AG04449 (cell line): ENCODE measurements at places on chromosomes 5 and 9.
A peak's percentile ranks its signal among the peaks of the same experiment; 100 is the strongest.

DNA sequence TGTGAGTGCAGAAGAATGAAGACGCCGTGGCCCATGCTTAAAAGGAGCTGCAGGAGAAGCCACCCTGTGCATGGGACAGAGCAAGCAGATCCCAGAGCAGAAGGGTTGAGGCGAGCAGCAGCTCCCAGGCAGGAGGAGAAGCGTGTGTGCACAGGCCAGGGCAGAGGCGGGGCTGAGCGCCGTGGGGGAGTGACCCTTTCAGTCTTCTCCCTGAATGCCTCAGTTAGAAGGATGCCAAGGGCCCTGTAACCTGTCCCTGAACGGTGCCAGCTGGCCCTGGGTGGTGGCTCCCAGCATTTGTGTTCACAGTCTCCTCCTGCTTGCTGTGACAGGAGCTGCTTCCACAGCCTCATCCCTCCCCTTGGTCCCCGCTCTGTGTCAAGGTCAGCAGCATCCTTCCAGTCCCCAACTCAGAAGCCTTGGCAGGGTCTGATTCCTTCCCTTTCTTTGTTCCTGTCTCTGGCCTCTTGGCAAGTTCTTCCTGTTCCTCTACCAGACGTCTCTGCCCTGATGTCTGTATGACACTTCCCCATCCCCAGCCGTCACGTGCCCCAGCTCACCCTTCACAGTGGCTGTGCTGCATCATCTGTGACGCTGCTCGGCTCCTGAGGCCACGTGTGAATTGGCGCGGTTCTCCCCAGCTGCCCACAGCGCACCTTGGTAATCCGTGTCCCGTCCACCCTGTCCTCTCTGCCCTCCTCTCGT is 5.2 kb downstream of the EXOC3 start:
- DNase-seq = no peak

GRCh38 chr5:4156889-4157288 is 561.3 kb downstream of the IRX1 start:
- DNase-seq = no peak

DNA sequence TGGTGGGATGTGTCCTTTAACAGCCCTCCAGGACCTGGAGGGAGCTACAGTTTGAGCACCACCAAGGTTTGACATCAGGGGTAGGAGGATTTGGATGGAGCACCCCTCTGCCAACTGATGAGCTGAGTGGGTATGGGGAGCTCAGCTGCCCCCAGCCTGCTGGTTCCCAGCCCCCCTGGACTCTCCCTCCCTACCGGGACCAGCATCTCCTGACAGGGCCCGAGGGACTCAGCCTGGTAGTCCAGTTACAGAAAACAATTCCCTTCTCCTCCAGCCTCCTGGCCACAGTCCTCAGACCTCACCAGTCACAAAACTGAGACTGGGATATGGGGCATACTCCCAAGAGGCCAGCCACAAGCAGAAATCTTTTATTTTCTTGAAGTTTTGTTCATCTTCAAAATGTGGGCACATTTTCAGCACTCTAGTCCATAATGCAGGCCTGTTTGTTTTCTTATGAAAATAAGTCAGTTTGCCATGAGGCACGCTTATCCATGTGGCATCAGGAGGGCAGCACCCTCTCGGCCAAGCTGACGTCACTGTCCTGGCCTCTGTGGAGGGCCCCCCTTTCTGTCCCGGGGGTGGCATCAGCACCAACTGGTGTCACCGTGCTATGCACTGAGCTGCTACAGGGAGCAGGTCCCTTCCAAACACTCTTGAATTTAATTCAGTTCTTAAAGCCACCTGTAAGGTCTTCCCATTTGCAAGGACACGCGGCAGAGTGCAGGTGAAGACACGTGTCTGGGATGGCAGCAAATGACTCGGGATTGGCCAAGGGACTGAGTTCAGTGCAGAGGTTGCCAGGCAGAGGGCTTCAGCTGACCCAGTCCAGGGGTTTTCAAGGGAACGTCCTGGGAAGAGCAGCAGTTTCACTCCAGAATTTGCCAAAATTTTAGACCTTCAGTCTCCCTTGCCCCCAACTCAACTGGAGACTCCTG is 187.6 kb downstream of the GADD45G start:
- DNase-seq = no peak

DNA sequence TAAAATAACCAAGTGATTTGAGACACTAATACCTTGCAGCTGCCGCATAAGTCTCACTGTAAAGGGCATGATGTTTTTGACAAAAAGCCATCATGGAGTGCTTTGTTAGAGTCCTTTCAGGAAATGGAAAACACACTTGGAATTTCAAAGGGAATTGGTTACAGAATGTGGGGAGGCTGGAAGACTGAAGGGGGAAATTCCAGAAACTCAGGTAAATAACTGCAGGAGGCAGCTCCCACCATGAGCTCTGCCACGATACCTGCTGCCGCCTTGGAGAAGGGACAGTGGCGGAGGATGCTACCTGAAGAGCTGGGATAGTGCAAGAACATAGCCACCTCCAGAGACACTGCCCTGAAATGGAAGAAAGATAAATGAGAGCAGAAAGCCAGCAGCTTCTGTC is 66.9 kb downstream of the PRKACG start:
- DNase-seq = no peak

DNA sequence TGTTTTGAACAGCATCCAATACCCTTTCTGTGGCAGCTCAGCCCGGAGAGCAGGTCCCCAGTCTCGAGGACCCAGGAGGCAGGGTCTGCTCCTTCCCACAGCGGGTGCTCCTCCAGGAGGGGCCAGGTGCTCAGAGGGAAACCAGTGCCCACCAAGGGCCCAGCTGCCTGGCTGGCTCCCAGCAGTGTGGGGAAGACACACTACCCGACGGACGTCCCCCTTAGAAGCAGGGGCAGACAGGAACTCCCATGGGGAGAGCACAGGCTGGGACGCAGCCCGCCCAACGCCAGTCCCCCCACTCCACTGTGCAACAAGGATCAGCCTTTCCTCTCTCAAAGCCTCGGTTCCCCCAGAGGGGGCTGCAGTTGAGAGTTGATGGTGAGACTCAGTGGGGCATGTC is 57.6 kb downstream of the ADAMTS2 start:
- no peak for DNase-seq

- DNase-seq = no peak
These were observed 10.2 kb upstream of the SEC16A start for GRCh38 chr9:136492978-136493522.

GRCh38 chr5:111580956-111581355 is 68.6 kb upstream of the STARD4 start:
- DNase-seq = no peak

GRCh38 chr5:96716007-96716406 is 53.8 kb downstream of the CAST start:
- no peak for DNase-seq

GRCh38 chr9:7871977-7872730 is 72.6 kb upstream of the DMAC1 start:
- DNase-seq = no peak

GRCh38 chr9:131274674-131275331 is 1.5 kb downstream of the FAM78A start:
- no peak for DNase-seq

DNA sequence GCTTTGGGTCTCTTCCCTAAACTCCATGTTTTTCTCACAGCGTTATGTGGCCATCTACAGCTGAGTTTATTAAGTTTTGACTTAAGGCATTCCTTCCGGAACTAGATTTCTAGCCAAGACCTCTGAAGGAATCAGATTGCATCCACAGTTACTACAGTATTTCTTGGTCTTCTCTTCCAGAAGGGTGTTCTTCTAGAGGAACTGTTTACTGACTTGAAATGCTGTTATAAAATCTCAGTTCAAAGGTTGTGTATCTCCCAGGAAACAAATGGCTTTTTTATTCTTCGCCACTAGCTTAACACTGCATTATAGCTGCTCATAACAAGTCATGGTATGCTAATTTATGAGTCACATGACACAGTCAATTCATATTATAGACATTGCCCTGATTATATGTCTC is 55.3 kb upstream of the RAD23B start:
- DNase-seq = no peak

DNA sequence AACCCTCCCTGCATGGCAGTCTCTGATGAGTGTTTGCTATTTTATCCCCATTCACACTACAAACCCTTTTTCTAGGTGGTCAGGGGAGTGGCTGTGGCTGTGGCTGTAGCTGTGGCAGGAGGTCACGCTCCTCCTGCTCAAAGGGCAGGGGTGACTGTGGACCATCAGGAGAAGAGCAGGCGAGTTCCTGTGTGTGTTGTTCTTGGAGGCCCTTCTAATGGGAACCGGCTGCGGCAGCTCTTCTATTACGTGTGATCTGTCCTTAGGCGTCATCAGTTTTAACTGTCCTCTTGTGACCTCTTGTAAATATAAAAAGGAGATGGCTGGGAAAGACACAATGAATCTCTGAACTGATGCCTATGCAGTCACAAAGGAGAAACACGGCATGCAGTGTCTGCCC is 65.1 kb downstream of the ANKH start:
- DNase-seq = peak; percentile 72

- DNase-seq = no peak
These were observed 67.1 kb upstream of the PLPP6 start for GRCh38 chr9:4594994-4595393.

GRCh38 chr9:37508135-37508833 is 22.5 kb downstream of the POLR1E start:
- DNase-seq = no peak

DNA sequence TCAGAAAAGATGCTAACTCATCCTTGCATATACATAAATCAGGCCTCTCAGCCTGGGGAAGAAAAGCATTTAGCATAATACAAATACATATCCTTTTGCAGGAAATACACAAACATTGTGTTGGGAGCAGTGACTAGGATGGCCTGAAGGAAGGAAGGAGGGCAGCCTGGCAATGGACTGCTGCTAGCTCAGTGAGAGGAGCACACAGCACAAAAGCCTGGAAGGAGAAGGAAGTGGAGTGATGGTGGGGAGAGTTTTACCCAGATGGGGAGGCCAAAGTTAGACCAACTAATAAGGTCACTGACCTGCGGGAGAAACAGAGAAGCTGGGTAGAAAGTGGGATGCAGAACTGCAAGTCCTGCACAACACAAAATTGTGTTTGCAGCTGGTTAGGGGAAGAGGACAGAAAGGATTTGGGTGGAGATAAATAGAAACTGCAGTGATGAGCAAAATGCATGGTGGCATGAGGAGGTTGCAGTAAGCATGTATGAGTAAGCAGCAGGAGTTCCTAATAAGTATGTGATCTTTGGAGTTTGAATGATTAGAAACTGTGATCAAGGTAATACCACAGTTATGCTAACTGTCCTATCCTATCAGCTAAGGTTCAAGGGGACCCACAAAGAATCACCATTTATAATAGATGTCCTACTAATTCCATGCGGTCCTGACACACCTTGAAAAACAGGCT is 39.5 kb downstream of the SEMA6A start:
- DNase-seq = no peak

DNA sequence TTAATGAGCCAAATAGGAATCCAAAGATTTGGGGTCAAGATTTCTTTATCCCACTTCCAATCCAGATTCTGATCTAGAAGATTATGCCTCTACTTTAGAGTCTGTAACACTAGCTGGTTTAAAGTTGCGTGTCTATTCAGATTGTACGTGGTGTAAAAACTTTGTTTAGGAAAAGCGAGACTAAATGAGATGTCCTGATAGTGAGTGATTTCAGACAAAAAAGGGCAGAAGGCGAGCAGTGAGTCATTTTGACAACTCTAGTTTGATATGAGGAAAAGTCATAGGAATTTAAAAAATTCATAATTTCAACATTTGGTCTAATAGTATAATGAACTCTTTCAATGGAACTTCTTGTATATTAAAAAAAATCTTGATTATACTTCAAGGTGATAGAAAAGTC is 119.6 kb upstream of the KLF9 start:
- no peak for DNase-seq

- no peak for DNase-seq
These were observed 1.3 kb downstream of the DMRT1 start for GRCh38 chr9:842635-843426.

DNA sequence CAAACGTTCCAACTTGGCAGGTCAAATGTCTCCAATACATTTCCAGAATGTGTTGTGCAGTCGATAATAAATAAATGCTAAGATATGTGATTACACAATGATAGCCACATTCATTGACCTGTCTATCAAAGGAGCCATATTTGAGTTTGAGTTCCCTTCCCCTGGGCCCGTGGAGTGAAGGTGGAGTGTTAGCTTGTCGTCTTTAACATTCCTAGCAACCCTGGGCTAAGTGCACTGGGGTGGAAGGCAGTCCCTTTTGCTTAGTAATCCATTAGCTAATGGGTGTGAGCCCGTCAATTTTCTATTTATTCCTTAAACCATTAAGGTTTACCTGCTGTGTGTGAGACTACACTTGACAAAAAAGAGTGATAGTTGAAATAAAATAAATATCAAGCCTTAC is 415.2 kb downstream of the EBF1 start:
- DNase-seq = no peak

DNA sequence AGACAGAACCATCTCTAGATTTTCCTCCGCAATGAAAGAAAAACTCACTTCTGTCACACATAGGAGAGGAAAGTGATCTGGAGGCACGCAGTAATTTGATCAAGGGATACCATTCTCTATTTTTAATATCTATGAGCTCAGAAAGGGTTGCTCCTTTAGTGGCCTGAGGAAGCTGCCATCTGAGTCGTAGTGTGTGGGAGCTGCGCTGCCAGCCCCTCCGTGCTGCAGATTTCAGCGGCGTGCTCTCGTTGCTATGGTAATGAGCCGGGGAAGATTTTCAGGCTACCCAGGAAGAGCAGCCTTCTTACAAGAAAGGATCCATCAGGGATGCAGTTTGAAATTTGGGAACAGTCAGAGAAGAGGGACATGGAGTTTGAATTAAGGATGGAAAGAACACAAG is 17.1 kb upstream of the GOLM1 start:
- no peak for DNase-seq

- DNase-seq = peak; percentile 87
These were observed 200.6 kb upstream of the ZNF618 start for GRCh38 chr9:113675475-113675941.

DNA sequence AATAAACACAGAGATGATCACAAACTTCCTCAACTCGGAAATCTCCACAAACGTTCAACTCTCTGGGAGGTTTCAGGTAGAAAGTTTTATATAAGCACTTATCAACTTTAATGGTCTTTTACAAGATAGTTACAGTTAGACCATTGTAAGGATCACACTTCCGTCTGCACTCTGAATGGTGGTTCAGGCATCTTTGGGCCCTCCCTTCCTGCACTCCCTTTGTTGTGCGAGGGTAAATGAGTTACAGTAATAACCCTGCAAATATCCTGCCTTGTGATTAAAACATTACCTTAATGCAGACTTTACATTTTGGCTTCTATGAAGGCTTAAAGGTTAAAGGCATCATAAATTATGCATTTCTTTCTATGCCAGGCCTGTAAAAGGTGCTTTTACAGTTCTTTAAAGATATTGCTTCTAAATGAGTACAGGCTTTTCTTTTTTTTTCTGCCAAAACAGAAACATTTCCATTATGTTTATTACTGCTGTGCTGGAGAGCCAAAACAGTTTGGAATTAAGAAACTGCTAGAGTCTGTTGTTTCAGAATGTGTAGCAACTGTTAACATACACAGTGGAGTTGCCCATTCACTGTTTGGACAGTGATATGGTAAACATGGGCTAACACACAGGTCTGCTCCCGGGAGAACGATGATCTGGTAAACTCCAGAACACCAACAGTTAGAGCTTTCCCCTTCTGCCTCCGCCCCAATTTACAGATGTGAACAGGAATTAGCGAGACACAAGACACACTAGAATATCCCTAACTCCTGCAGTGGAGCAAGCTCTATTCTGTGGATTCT is 1.1 kb downstream of the PRUNE2 start:
- DNase-seq = no peak
